NCI-H510A treated with DMSO at 0.1 percent for 48 hours (cell line): ENCODE measurements at places on chromosomes 6 and 20.

DNA sequence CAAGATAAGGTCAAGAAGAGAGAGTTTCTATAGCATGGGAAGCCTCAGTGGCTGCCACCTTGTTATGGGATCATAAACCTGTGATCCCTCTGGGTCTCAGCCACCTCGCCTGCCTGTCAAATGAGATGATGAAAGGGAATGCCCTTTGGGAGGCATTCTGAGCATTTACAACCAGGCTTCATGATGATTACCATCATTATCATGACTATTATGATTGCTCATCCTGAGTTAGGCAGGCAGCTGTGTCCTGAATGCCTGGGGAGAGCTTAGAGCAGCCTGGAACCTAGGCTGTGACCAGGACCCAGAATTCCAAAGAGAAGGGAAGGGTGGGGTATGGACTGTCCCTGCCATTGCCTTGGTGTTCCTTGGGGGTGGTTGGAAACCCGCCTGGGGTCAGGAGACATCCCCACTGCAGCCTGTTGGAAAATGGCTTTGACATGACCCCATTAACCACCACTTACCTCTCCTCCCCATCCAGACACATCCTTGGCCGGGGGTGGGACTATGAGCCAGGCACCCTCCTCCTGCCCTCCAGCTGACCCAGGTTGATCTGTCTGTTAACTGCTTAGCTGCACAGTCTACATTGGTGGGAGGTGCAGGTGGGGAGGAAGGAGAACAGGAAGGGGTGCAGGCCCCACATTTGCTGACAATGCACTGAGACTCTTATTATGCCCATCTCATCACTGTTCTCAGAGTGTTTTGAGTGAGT is 51.9 kb downstream of the LRFN2 start:
- no peak for DNase-seq

- DNase-seq: no peak
Measured at GRCh38 chr6:88179692-88180091, 13.5 kb upstream of the CNR1 start.

GRCh38 chr20:45552456-45552855 is 5.3 kb upstream of the EPPIN start:
- peak; percentile 69 for DNase-seq

DNA sequence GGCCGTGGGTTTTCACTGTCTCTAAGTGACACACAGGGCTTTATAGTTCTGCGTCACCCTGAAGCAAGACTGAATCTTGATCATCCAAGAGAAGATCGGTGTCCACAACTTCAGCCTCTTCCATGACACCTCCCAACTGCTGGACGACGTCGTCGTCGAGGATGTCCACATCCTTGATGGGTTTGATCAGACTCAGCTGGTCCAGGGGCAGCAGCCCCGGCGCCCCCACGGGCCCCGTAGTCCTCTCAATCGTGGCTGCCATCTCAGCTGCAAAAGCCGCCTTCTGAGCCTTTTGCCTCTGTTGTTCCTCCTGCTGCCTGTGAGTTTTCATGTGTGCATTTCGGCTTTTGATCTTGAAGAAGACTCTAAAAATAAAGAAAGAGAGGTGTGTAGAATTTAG is 10.6 kb upstream of the MRPS10 start:
- no peak for DNase-seq

DNA sequence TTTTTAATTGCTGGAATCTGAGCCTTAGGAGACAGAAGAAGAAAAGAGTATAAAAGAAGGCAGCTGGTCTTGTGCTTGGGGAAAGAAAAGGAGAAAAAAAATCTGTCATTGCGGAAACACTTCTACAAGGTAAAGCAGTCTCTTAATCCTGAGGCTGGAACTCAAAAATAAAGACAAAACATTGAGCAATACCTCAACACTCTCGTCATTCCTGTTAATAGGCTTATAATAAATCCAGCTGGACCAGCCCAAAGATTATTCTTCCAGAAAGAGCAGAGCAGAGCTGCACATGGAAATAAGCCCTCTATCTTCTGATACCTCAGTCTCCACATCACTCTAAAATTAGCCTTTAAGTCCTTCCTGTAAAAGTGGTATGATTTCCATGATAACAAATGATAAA is 62.0 kb upstream of the HIVEP1 start:
- DNase-seq: no peak

DNA sequence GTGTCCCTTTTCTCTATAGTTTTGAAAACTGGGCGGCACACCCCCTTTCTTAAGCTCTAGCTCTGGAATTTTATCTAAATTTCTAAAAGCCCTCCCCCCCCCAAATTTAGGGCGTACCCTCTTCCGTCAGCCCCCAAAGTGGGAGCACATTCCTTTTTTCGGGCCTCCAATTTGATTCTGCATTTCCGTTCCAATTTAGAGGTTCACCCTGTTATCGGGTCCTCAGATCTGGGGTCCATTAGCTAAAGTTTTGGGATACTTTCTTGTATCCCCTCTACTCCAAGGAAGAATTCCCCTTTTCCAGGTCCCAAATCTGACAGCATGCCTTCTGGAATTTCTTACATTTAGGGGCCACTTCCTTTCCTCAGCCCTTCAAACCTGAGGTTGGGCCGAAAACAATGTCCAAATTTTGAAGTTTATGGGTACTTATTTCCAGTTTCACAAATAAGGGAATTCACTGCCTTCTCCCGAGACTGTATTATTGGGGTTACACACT is 796 bp downstream of the PHF20 start:
- DNase-seq: no peak

DNA sequence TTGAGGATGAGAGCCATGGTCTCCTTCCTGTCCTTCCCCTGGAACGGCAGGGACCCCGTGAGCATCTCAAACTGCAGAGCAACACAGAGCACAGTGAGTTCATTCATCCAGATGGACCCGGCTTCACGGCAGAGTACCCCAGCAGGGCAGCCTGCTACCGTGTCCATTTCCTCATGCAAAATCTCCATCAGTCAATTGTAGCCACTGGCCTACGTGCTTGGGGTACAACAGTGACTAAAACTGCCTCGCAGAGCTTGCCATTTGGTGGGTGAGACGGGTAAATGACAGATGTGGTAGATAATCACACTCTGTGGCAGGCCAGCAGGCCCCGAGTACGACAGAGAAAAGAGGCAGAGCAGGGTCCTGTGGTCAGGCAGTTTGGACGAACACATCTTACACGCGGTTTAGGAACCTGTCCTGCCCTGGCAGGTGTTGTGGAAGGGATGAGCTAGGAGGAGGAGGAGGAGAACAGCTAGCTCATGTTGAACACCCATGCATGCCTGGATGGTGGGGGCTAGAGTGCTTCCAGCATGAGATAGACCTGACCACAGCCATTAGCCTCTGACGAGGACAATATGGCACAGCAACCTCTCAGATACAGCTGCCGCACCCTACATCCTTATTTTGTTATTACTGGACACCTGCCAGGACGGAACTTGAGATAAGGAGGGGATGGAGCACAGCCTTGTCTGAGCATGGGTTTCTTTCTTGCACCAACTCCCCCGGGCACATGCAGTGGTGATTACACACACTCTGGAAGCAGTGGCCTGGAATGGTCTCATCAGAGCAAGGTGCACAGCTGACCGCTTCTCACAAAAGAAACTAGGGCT is 95.6 kb downstream of the RAMACL start:
- peak; percentile 79 for DNase-seq

DNA sequence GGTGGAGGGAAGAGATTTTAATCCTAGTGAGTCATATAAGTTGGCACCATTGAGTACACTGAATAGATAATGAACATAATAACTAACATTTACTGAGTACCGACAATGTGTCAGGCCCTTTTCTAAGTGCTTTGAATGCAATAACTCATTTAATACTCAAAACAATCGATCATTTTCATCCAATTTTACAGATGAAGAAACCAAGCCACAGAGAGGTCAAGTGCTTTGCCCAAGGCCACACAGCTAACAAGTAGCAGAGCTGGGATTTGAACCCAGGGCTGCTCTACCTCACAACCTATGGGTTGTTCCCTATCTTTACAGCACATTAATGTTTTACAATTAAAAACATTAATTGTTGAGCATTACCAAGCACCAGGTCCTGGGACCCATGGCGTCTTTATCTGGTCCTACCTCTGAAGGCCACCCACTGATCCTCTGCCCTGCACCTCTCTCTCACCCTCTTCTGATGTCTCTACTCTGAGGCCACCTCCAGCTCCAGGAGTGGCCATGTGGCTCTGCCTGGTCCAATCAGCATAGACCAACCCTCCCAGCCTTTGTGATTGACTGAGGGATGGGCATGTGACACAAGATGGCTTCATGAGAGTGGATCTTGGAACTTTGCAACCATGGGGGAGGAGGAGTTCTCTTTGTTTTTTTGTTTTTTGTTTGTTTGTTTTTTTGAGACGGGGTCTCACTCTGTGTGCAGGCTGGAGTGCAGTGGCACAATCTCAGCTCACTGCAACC is 83.9 kb downstream of the KCNB1 start:
- DNase-seq: no peak

DNA sequence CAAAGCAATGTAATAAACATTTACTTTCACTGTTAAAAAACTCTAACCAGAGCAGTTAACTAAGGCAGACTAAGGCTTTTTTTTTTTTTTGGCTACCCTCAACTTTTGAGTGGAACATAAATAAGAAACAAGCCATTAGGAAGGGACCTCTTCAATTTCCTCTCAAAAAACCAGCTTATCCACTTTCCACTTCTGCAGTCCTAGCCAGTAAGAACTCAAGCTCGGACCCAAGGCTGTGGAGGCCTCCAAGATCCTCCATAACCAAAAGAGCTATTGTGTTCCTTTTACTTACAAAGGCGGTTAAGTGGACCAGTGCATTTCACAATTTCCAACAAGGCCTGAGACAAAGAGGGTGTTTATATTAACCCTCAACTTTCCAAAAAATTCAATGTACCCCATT is 5.3 kb downstream of the KCNK5 start:
- peak; percentile 62 for DNase-seq

DNA sequence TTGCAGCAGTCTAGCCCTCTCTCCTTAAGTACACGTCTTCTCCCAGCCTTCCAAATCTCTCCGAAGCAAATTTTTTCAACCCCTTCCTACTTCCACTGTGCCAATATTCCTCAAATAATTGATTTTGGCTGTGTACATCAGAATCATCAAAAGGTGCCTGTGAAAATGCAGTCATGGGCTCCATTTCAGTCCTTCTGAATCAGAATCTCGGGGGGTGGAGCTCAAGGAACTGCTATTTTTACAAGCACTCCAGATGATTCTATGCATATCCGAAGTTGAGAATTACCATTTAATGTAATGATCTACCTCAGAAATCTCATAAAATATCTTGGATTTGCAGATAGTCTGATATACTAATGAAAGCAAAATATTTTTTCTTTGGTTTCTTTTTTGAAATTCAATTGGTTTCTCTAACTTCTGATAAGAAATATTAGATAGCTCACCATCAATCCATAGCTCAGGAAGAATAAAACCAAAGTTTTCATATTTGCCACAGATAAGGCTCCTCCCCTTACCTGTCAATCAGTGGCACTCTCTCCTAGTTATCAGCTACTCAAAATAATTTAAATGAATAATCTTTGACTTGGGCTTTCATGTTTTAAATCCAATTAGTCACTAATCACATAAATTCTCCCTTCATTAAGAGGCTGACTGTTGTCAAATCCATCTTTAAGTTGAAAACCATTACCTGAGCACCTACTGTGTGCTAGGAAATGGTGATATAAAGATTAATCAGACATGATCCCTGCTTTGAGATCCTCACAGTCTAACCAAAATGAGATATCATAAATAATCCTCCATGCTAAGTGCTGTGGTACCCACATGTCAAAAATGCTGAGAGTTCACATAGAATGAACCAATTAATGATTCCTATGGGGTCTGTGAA is 36.4 kb upstream of the STXBP5 start:
- no peak for DNase-seq

GRCh38 chr20:33645396-33645795 is 16.7 kb upstream of the C20orf144 start:
- no peak for DNase-seq
